ENCODE measurements at places on chromosomes 3 and 15. TPM values are rescaled to one million over a fixed set of nuclear protein-coding genes. Genes with fewer than 3 reads are reported as not detected.

- H3K27me3 ChIP-seq, result no peaks in the 10 kb centered on the region
- H3K27ac ChIP-seq, result no peak overlapping the region
- H3K4me3 ChIP-seq, result no peak overlapping the region
- no peaks in the 10 kb centered on the region for H3K4me1 ChIP-seq
- no peaks in the 10 kb centered on the region for H3K36me3 ChIP-seq
Measured at GRCh38 chr3:139288266-139288821, 55.5 kb upstream of the MRPS22 start.

GRCh38 chr3:190586631-190587011 is 72.7 kb downstream of the IL1RAP start:
- 0 out of 2 replicates have a peak, but pooled peaks cover 9% of the 10 kb centered on the region for H3K4me1 ChIP-seq
- DNase-seq, result no peak
- H3K36me3 ChIP-seq, result no peaks in the 10 kb centered on the region
- no peaks in the 10 kb centered on the region for H3K27me3 ChIP-seq

Gene NCEH1
- total RNA-seq, result 4.9 TPM

- H3K27ac ChIP-seq, result no peak overlapping the region
- no peaks in the 10 kb centered on the region for H3K27me3 ChIP-seq
- H3K36me3 ChIP-seq, result no peaks in the 10 kb centered on the region
- no peak overlapping the region for H3K4me3 ChIP-seq
- DNase-seq, result no peak
Measured at GRCh38 chr3:34261001-34261385, 462.6 kb downstream of the PDCD6IP start.

Gene C3orf52
- 16.6 TPM for total RNA-seq

DNA sequence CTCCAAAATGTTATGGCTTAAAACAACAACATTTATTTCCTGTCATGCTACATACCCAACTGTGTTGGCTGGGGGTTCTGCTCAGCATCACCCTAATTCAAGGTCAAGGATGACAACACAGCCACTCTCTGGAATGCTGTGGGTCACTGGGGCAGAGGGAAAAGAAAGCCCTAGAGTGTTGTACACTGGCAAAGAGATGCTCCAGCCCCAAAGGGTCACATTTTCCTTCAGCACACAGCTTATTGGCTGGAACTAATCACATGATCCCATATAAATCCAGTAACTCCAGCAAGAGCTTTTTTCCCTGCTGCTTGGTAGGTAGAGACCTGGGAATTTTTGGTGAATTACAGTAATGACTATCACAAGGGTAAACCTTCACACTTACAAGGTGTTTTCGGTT is 1041.4 kb downstream of the NTRK3 start:
- peaks cover 4% of the 10 kb centered on the region for H3K27me3 ChIP-seq
- no peak overlapping the region for H3K4me3 ChIP-seq
- peak; percentile 33 for DNase-seq
- no peaks in the 10 kb centered on the region for H3K36me3 ChIP-seq
- no peak overlapping the region for H3K27ac ChIP-seq

Gene MRPS25
- 41.0 TPM for total RNA-seq

Gene UCN2
- 0.17 TPM for total RNA-seq

Gene CHRD
- total RNA-seq, result 0.66 TPM

DNA sequence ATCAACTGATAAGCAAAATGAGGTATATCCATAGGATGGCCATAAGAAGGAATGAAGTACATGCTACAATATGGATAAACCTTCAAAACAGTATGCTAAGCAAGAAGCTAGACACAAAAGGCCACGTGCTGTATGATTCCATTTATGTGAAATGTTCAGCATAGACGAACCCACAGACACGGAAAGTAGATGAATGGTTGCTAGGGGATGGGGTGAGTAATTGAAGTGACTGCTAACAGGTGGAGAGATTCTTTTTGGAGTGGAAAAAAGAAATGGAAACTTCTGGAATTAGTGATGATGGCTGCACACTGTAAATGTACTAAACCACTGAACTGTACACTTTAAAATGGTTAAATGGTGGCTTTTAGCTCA is 630 bp upstream of the EFCAB12 start:
- peaks cover 36% of the 10 kb centered on the region for H3K4me1 ChIP-seq
- H3K36me3 ChIP-seq, result peaks cover 25% of the 10 kb centered on the region
- peak overlapping the region; percentile 76 for H3K27ac ChIP-seq
- H3K27me3 ChIP-seq, result peaks cover 11% of the 10 kb centered on the region

DNA sequence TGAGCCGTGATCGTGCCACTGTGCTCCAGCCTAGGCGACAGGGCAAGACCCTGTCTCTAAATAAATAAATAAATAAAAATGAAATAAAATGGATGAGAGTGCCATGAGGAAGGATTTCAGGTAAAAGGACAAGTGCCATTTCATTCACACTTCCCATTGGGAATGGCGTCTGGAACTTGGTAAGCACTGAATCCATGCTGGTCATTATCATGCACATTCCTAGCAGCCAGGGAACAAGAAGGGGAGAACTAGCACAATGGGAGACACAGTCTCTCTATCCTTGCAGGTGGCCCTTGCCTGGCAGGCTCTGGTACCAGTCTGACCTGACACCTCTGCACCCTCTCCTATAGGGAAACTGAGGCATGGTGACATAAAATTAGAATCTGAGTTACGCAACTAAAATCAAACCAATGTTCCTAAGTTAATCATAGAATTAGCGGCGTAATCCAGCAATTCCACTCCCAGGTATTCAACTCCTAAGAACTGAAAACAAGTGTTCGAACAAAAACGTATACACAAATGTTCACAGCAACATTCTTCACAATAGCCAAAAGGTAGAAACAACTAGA is 70.8 kb upstream of the MFGE8 start:
- DNase-seq, result peak; percentile 65
- H3K27ac ChIP-seq, result no peak overlapping the region
- peaks cover 41% of the 10 kb centered on the region for H3K4me1 ChIP-seq
- H3K4me3 ChIP-seq, result no peak overlapping the region

DNA sequence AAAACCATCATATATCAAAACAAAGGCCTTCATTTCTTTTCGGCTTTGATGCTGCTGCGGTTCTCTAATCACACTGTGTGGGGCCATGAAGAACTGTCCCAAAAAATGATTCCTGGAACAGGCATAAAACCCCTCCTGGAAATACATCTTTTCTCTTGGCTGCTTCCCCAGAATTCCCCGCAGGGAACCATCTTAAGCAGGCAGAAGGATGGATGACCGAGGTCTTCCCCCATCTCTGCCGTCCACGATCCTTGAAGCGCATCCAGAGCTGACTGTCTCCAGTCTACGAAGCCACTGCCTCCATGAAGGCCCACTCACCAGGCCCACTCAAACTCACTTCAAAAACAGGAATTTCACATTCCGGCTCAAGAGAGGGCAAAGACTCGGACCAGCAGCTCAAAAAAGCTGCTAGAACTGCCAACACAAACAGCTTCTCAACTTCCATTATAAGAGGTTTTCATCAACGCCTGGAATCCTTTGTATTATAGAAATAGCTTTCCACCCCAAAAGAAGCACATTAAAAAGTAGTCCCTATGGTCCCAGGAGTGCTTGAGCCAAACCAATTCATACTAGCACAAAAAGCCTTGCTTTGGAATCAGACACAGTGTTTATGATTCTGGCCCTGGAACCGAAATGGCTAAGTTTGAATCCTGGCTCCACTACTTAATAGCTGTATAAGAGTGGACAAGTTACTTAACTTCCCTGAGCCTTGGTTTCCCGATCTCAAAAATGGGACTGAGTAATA is 487.5 kb upstream of the WNT5A start:
- DNase-seq, result no peak
- no peak overlapping the region for H3K4me3 ChIP-seq
- peaks cover 3% of the 10 kb centered on the region for H3K4me1 ChIP-seq
- H3K36me3 ChIP-seq, result no peaks in the 10 kb centered on the region
- no peak overlapping the region for H3K27ac ChIP-seq
- H3K27me3 ChIP-seq, result no peaks in the 10 kb centered on the region

GRCh38 chr3:56826831-56827722 is 25.3 kb upstream of the ARHGEF3 start:
- H3K27ac ChIP-seq, result no peak overlapping the region
- peaks cover 25% of the 10 kb centered on the region for H3K4me1 ChIP-seq

DNA sequence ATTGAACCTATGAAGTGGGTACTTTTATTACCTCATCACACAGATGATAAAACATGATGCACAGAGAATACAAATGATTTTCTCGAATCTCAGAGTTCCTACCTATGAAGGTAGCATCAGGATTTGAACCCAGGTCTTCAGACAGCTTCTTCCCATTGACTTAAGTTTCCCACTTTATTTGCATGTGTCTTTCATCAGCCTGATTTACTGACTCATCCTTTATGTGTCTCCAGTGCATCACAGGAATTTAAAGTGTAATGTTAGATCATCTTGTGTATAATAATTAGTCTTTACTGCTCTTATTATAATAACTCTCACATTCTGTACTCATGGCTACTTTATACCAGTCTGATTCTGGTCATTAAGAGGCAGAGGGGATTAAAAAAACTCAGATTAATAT is 449.4 kb upstream of the SUCLG2 start:
- H3K36me3 ChIP-seq, result no peaks in the 10 kb centered on the region
- no peak for DNase-seq
- no peaks in the 10 kb centered on the region for H3K4me1 ChIP-seq
- no peaks in the 10 kb centered on the region for H3K27me3 ChIP-seq
- H3K4me3 ChIP-seq, result no peak overlapping the region
- no peak overlapping the region for H3K27ac ChIP-seq

DNA sequence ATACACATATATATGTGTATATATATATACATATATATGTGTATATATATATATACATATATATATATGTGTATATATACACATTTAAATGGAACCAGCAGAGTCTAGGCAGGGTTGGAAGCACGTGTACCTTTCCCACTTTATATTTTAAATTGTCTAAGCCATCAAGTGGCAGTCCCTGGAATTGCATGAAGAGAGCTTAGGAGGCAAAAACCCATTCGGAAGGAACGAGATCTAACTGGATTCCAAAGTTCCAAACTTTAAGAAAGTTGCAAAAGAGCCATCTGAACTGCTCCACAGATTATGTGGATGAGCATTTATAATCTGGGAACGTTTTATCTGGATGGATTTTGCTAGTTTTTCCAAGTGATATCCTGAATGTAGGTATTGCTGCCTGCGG is 186.5 kb downstream of the FOXP1 start:
- peaks cover 5% of the 10 kb centered on the region for H3K4me1 ChIP-seq
- peak; percentile 76 for DNase-seq
- no peak overlapping the region for H3K4me3 ChIP-seq
- no peak overlapping the region for H3K27ac ChIP-seq

GRCh38 chr3:48345946-48346572 is 12.6 kb upstream of the SPINK8 start:
- no peaks in the 10 kb centered on the region for H3K4me1 ChIP-seq
- no peak overlapping the region for H3K4me3 ChIP-seq

Gene ZPLD1
- not detected for total RNA-seq

Gene DET1
- total RNA-seq, result 8.6 TPM

- H3K27me3 ChIP-seq, result no peaks in the 10 kb centered on the region
- H3K4me3 ChIP-seq, result no peak overlapping the region
- peaks cover 12% of the 10 kb centered on the region for H3K36me3 ChIP-seq
- no peak overlapping the region for H3K27ac ChIP-seq
- peaks cover 10% of the 10 kb centered on the region for H3K4me1 ChIP-seq
- no peak for DNase-seq
Measured at GRCh38 chr15:40618023-40618422, 24.0 kb downstream of the KNL1 start.

GRCh38 chr15:100438570-100438969 is 90.2 kb downstream of the CERS3 start:
- no peak overlapping the region for H3K27ac ChIP-seq
- no peaks in the 10 kb centered on the region for H3K4me1 ChIP-seq
- no peaks in the 10 kb centered on the region for H3K27me3 ChIP-seq
- no peaks in the 10 kb centered on the region for H3K36me3 ChIP-seq

DNA sequence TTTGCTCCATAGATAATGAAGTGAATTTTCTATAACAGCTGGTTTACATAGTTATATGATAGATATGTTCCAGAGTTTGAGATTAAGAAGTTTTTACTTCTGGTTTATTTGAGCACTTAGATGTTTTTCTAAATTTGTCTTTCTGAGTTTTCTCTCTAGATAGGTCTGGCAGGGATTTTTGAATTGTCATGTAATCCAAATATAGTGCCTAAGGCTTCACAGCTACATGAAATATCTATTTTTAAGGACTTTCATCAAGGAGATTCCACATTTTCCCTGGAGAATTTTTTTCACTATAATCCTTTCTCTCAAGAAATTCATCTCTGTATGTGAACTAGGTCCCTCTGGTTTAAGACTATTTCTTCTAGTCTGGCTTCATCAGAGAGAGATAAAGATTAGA is 12.0 kb downstream of the PPM1L start:
- no peaks in the 10 kb centered on the region for H3K4me1 ChIP-seq
- DNase-seq, result no peak
- no peaks in the 10 kb centered on the region for H3K36me3 ChIP-seq
- H3K27me3 ChIP-seq, result no peaks in the 10 kb centered on the region
- H3K4me3 ChIP-seq, result no peak overlapping the region

Gene CNOT10
- 58.1 TPM for total RNA-seq

DNA sequence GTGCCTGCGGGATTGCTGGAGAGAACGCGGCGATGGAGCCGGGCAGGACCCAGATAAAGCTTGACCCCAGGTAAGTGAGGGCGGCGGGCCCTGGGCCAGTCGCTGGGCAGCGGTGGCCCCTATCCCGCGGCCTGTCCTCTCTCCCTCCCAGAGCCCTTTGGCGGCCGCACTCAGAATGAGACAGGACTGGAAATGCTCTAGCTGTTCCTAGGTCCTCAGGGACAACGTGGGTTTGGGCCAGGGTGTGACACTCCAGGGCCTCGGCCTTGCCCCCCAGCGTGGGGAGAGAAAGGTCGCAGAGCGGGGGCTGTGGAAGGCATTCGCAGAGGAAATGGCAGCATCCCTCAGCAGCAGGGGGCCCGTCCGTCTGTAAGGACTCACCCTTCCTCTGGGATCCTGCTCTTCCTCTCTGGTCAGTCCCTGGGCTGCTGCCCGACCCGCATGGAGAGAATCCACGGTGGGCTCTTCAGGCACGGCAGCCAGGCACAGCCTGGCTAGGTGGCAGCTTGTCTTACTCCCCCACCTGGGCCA is 412 bp downstream of the SLC51A start:
- H3K4me3 ChIP-seq, result peak overlapping the region; percentile 60
- peak; percentile 56 for DNase-seq
- H3K4me1 ChIP-seq, result peaks cover 9% of the 10 kb centered on the region

DNA sequence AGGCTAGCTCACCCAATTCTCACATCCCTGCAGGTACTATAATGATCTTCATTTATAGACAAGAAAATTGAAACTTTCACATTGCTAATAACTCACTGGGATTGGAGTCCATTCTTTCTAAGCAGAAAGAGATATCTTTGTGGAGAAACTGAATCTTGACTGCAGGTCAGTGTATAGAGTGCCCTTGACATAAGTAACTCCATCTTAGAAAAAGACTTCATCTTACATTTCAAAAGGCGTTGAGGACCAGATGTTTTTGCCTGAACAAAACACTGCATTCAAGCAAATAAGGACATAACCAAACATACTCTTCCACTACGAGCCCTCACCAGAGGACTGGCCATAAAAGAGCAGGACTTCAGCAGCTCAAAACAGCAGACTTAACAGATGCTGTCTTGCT is 6.8 kb upstream of the CCR3 start:
- H3K27me3 ChIP-seq, result no peaks in the 10 kb centered on the region
- no peaks in the 10 kb centered on the region for H3K36me3 ChIP-seq
- H3K27ac ChIP-seq, result no peak overlapping the region
- H3K4me3 ChIP-seq, result no peak overlapping the region

- H3K36me3 ChIP-seq, result no peaks in the 10 kb centered on the region
- H3K4me3 ChIP-seq, result no peak overlapping the region
- no peaks in the 10 kb centered on the region for H3K27me3 ChIP-seq
- no peaks in the 10 kb centered on the region for H3K4me1 ChIP-seq
Measured at GRCh38 chr3:156014489-156014888, 105.9 kb upstream of the KCNAB1 start.

- H3K27ac ChIP-seq, result no peak overlapping the region
- H3K27me3 ChIP-seq, result no peaks in the 10 kb centered on the region
- no peaks in the 10 kb centered on the region for H3K36me3 ChIP-seq
Measured at GRCh38 chr3:37161351-37161750, 13.0 kb downstream of the LRRFIP2 start.

All from GM23338 (cell line).